ENCODE measurements at places on chromosomes 7 and 10.

DNA sequence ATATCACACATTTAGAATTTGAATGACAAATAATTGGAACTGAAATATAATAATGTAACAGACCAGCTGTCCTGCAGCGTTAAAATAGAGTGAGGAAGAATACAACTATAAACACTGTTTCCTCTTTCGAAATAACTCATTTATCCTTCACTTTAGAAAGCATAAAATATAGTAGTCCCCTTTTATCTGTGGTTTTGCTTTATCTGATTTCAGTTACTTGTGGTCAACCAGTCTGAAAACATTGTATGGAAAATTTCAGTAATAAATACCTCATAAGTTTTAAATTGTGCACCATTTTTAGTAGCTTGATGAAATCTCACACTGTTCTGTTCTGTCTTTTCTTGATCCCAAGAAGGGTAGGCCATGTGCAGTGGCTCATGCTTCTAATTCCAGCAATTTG, 31.7 kb downstream of the POLR1F start:
- DNase-seq = peak; percentile 70

DNA sequence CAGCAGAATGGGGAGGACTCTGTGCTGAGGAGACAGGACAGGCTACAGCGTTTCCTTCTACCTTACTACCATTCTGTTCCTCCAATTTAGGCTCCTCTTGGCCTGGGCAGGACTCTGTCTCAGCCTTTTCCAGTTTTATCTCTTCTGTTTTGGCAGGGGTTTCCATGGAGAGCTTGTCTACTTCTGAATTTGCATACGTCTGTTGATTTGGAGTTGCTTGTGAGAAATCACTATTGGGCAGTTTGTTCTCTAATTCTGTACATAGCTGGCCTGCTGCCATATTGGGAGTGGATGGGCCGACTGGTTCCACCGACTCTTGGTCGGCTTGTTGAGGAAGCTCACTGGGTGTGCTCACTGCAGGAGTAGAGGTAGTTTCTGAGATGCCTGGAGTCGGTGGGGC, 136.8 kb downstream of the GALNT11 start:
- DNase-seq = no peak

DNA sequence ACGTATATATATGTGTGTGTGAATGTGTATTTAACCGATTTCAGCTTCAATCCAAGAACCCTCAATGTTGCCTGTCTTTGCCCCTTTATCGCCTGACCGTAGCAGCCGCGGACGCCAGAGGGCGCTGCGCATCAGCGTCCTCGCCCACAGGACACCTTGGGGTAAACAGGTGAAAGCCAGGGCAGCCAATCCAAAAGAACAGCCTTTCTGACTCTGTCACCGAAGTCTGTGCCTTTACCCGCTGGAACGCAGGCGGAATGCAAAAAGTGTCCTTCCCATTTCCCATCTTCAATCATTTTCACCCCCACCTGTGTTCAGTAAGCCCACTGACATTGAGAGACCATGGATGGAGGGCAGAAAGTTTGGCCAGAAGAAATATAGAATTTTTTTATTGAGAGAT, 3.6 kb downstream of the NXPH1 start:
- peak; percentile 34 for DNase-seq

DNA sequence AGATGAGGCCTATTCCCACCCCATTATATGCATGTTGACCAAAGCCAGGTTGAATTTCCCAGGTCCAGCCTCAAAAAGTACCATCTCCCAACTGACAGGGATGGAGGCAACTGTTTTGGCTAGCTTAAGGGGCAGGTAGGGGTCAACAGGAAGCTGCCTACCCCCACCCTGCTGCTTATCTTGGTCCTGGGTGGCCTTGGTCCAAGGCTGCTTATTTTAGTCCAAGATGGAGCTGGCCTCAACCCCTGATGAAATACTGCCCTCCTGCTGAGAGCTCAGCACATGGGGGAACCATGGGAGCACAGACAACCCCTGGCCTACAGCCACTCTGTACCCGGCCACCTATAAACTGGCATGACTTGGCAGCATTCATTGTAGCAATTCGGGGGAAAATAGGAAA, 23.1 kb downstream of the MYO1G start:
- DNase-seq = no peak

DNA sequence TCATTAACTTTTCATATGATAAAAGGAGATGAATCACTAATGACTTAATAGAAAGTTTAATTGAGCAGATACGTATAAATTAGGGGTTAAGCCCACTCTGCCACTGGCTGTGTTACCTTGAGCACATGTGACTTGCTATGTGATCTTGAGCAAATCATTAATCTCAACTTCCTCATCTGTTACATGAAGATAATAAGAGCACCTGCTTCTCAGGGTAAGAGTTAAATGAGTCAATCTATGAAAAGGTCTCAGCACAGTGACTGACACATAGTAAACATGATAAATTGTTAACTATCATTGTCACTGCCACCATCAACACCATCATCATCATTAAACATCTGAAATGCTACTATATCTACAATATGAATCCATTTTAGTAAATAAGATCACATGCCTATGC, 110.8 kb downstream of the TPK1 start:
- no peak for DNase-seq

GRCh38 chr10:17816199-17816598, 7.1 kb downstream of the MRC1 start:
- no peak for DNase-seq

GRCh38 chr7:38211940-38212339, 33.9 kb downstream of the STARD3NL start:
- DNase-seq = no peak

DNA sequence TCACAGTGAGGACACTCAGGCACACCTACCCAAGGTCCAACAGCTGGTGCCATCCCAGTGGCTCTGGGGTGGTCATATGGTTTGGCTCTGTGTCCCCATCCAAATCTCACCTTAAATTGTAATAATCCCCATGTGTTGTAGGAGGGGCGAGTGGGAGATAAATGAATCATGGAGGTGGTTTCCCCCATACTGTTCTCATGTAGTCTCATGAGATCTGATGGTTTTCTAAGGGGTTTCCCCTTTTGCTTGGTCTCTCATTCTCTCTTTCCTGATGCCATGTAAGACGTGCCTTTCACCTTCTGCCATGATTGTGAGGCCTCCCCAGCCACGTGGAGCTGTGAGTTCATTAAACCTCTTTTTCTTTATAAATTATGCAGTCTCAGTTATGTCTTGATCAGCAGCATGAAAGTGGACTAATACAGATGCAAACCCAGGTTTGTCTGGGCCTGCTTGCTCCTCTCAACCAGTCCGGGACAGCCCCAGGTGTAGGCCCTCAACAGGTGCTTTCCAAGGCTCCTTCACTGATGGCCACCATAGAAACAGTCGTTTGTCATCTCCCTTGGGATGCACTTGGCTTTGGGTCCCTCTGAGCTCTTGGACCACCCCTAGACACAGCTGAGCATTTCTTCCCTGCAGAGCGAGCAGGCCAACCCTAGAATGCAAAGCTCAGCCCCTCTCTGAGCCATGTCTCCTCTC, 101.3 kb upstream of the CTBP2 start:
- no peak for DNase-seq

- no peak for DNase-seq
Observed at GRCh38 chr10:78642269-78642816, 426.4 kb upstream of the ZMIZ1 start.

DNA sequence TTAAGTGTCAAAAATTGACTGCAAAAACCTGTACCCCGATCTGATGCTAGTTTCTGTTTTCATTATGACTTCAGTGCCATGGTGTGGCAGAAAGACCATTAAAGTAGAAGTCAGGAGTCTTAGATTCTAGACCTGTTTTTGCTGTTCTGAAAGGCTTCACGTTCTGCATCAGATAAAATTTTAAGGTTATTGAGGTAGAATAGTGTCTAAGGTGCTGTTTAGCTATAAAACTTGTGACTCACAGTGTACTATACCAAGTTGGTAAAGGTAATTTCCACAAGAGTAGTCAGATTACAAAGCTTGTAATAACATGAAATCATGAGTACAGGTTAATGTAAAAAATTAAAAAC, 38.6 kb downstream of the ZNRF2 start:
- no peak for DNase-seq

- no peak for DNase-seq
Observed at GRCh38 chr10:34889004-34889869, 74.1 kb upstream of the PARD3 start.
